DMS153 (cell line): ENCODE measurements at places on chromosomes 16 and 17.

- no peak for DNase-seq
Observed at GRCh38 chr17:46822388-46822921, 4.0 kb upstream of the WNT3 start.

- no peak for DNase-seq
Observed at GRCh38 chr16:68772030-68772681, 35.1 kb downstream of the CDH1 start.

- no peak for DNase-seq
Observed at GRCh38 chr16:77738706-77739558, 16.6 kb downstream of the NUDT7 start.

- DNase-seq, result peak; percentile 57
Observed at GRCh38 chr17:60641810-60642220, 35.8 kb upstream of the BCAS3 start.

GRCh38 chr17:67056746-67057490, 12.6 kb downstream of the CACNG1 start:
- no peak for DNase-seq

GRCh38 chr17:49775546-49776260, 11.8 kb upstream of the FAM117A start:
- DNase-seq, result no peak

DNA sequence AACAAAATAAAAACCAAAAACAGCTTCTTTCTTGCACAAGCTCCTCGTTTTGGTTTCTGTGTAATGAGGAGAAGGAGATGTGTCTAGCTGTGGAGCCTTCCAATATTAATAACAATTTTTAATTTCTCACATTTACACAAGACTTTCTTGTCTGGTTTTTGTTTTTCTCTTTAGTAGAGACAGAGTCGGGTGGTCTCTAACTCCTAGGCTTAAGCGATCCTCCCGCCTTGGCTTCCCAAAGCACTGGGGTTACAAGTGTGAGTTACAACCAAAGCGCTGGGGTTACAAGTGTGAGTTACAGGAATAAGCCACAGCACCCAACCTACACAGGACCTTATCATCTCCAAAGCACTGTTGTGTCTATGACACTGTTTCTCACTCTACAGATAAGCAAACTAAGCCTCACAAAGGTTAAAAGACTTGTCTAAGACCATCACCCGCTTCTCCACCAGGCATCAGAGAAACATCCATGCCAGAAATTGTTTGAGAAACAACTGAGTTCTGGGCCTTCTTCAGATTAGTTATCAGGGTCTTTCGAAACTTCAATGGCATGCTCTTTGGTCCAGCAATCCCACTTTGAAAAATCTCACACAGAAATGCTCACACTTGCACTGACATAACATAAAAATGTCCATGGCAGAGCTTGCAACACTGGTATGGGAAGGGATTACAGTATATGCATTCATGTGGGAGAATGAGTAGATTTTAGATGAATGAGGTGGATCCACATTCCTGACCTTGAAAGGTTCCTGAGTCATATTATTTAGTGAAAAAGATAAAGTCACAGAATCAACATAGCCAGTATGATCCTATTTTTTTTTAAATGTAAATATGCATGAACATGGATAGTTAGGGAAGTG, 3.9 kb downstream of the ABAT start:
- no peak for DNase-seq

GRCh38 chr17:1082579-1082978, 85.7 kb downstream of the TIMM22 start:
- DNase-seq, result no peak

GRCh38 chr16:87581857-87582215, 20.5 kb upstream of the JPH3 start:
- DNase-seq, result no peak

DNA sequence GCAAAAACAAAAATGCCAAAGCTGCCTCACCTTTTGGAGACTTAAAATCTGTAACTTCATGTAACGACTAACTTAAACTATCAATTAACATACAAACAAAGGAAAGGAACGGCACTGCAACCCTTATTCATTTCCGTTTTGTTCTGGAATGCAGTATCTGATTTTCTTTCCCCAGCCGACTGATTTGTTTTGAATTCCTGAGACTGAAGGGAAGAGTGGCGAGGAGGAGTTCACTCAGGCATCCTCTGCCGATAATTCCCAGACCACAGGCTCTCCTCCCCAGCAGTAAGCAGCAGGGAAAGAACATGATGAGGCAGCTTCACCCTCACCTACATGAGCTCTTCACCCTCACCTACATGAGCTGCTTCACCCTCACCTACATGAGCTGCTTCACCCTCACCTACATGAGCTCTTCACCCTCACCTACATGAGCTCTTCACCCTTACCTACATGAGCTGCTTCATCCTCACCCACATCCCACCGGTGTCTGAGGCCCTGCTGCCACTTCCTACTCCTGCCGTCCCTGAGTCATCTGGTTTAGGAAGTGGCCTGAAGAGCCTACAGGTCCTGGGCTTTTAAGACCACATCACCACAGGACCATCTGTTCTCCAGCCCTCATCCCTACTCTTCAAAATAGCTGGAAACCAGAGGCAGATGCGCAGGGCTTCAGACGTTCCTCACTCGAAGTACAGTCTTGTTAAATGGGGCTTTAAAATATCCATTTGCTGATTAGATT, 168.0 kb upstream of the RPH3AL start:
- DNase-seq, result no peak

GRCh38 chr17:29112771-29113295, 67.4 kb downstream of the MYO18A start:
- no peak for DNase-seq

GRCh38 chr17:17808706-17809432, 27.9 kb downstream of the SREBF1 start:
- DNase-seq, result no peak

- DNase-seq, result no peak
Observed at GRCh38 chr17:74072340-74072739, 131.1 kb upstream of the RPL38 start.

- no peak for DNase-seq
Observed at GRCh38 chr17:42798011-42798382, 507 bp downstream of the COA3 start.

DNA sequence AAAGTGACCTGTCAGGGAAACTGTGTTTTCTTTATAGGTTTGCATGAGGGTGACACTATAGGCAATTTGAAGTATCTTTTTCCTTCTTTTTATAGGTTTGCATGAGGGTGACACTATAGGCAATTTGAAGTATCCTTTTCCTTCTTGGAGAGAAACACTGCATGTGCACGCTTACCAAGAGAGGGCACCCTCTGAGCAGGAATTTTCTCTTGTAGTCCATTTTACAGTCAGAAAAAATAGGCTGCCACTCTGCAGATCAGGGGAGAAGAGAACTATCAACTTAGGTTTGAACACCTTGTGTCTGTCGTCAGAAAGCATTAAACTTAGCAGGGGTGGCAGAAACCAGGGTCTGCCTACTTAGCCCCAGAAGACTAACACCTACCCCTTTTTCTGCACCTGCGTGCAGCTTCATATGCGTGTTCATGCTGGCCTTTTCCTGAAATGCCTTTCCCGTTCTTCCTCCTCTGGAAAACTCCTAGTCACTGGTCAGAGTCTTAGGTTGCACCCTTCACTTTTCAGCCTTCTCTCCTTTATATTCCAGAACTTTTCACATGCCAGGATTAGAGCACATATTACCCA, 16.4 kb upstream of the SMIM36 start:
- DNase-seq, result peak; percentile 52

GRCh38 chr17:59668816-59669215, 38.4 kb downstream of the PTRH2 start:
- no peak for DNase-seq

DNA sequence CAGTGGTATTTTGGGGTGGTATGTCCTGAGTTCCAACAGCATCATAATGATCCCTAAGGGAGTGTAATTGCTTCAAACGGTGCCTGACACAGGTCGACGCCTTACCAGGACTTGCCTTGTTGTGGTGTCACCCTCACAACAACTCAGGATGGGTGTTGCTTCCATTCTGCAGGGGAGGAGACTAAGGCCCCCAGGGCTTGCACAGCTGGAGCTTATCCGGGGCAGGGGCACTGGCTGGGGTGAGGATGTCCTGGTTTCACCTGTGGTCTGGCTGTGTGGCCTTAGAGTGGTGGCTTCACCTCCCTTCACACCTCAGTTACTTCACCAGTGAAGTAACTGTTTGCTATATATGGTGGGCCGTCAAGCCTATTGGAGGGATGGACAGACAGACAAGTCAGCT, 23.3 kb downstream of the LLGL2 start:
- DNase-seq, result no peak

- DNase-seq, result peak; percentile 26
Observed at GRCh38 chr16:25896411-25896810, 204.7 kb downstream of the HS3ST4 start.

DNA sequence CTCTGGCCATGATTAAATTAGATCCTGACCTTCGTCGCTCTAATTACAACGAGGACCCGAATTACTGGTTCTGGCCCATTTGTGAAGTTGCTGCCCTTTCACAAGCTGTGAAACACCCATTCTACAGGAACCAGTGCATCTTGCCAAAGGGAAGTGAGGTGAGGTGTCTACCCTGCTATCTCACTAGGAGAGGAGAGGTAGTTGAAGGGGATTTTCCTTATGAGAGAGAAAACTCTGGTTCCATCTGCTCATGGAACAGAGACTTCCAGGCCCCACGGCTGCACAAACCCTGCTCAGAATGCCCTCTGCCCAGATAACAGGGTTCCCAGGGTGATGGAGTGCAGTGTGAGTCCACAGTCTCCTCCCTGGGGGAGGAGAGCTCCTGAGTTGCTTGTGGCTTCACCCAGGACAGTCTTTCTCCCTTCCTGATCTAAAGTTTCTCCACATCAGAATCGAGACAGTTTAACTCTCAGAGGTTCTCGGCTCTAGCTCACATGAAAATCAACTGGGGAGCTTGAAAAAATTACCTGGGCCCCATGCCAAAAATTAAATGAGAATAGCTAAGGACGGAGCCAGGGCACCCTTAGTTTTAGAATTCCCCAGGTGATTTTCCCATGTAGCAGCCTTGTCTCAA, 7.8 kb upstream of the SSTR2 start:
- DNase-seq, result no peak

DNA sequence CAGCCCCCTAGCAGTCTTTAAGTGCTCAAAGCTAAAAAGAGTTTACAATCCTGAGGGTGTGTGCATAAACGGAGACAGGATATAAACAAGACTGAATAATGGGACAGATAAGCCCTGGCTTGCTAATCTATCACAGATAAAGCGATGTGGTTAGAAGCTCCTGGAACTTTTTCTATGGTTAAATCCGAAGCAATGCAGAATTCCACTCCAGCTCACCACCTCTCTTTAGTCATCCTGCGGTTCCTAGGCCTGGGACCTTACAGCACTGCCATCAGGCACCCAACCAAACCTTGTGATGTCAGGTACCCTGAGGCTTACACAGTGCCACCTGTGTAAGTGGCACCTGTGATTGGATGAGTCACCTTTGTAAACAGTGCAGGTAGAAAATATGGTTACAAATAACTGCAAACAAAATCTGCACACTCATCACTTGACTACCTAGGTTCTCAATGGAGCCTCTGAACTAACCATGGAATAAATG, 31.5 kb upstream of the B4GALNT2 start:
- peak; percentile 93 for DNase-seq

DNA sequence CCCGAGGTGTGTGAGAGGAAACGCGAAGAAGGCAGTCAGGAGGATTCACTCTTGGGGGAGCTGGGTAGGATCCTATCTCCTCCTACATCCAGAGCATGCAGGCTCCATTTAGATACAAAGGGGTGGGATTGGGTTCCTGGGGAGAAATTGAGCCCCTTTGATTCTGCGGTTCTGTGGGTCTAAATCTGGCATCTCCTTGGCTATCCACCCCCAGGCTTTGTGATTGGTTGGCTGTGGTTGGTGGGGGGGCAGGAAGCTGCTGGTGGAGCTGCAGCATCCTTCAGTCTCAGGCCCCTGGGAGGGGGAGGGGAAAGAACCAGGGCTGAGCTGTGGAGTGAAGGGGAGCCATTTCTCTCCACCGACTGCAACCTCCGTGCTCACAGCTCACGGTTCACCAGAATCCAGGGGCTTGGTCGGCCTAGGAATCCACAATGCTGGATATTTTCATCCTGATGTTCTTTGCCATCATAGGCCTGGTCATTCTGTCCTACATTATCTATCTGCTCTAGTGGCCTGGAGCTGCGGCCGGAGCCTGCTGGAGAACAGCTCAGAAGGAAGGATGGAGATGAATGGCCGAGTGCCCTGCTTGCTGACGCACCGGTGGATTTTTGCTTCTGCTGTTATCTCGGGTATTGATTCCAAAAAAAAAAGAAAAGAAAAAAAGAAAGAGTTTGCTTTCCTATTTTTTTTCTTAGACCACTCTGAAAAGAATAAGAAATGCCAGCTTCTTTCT, at the start of gene LASP1NB:
Gene LASP1NB, plus strand, starts transcription at position 352 of the 733 bp plus-strand sequence.
- no peak for DNase-seq

DNA sequence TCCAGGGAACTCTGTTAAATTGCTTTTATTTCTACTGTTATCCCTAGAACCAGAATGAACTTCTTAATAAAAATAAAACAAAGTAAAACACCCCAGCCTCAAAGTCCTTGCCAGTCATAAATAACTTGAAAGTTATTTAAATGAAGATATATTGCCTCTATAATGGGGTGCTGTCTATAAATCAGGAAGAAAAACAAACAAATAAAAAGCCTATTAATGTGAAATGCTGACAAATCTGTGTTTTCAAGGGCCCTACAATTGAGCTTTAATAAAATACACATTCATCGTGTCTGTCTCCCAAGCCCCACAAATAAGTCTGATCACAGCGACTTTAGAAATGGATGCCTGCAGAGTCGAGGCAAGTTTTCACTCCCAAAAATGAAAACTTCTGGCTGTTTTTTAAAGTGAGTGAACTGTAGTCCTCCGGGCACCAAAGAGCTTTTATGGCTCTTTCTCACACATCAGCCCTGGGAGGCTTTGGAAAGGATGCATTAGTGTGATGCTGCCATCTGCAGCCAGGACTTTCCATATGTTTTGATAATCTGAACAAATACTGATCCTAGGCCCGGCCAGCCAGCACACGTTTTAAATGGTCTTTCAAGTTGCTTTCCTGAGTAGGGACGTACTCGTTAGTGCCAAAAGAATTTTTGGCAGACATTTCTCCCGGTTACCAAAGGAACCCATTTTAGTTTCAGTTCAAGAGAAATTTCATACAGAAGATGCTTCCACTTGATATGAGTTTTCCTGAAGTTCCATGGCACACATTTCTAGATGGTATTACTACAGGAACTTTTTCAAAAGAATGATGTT, 16.3 kb downstream of the NACA2 start:
- peak; percentile 39 for DNase-seq

DNA sequence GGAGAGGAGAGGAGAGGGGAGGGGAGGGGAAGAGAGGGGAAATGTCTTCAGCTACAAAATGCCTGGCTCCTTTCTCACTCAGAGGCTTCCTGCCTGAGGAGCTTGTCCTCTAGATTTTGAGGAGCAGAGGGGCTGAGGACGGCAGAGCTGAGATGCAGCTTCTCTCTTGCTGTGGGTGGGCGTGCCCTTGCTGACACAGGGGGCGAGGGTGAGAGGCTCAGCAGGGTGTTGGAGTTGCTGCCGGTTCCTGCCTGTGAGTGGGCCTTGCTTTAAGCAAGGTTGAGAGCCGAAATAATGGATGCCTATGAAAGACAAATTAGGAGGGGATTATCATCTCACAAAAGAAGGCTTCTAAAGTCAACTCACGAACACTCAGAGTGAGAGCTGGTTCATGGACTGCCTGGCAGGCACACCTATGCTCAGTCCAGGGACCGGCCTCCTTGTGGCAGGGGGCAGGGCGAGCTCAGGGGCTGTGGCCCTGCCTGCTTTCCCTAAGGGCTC, 215.6 kb downstream of the MSI2 start:
- no peak for DNase-seq
